Activated CD4-positive, alpha-beta T cell treated with anti-CD3 and anti-CD28 coated beads for 36 hours (primary cell): ENCODE measurements at places on chromosomes 13 and 19. TPM values are rescaled to one million over a fixed set of nuclear protein-coding genes. Genes with fewer than 3 reads are reported as not detected.

The UHRF1 gene
- 126 TPM for total RNA-seq

DNA sequence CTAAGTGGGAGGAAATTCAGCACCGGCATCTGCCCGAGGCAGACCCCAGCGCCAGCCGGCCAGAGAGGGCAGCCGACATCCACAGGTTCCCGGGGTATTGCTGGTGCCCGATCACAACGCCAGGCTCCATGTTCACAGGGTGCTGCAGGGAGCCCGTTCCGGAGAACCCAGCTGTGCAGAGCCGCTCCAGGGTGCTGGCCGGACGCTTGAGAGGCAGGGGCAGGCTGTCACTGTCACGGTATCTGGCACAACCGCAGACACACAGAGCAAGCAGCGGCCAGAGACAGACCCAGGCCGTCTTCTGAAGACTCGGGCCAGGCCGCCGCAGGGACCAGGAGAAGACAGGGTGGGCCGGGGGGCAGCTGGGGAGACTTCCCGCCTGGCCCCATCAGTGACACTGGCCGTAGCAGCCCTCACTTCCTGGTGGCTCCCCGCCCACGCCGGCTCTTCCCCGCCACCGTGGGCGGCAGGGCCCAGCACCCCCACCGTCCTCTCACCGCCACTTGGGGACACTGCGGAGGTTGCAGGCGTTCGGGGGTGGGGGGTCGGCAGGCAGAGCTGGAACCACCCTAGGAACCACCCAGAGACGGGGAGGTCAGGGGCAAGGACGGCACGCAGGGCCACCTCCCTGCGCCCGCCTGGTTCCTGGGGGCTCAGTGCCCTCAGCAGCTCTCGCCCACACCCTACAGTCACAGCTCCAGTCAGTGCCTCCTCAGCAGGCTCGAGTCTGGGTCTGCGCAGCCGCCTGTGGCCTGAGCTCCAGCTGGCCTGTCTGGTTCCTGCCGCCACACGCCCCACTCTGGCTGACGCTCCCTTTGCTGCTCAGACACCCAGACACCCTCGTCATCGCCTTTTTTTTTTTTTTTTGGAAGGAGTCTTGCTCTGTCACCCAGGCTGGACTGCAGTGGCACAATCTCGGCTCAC, 3.8 kb downstream of the RNF126 start:
- H3K36me3 ChIP-seq, result peaks cover 32% of the 10 kb centered on the region
- H3K4me1 ChIP-seq, result peaks cover 55% of the 10 kb centered on the region
- peak; percentile 48 for DNase-seq
- H3K27ac ChIP-seq, result peak overlapping the region; percentile 95
- no peaks in the 10 kb centered on the region for H3K27me3 ChIP-seq

DNA sequence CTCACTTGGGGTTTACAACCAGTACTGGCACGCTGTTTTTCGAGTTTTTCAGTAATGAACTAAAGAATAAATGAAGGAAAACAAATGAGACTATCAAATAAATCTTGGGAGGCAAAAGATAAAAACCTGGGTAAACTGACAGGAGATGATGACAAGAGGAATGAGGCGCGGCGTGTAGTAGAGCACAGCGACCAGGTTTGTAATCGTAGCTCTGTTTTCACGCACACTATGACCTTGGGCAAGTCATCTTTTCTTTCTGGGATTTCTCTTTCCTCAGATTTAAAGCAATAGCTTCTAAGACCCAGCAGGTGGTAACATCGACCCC, 419 bp downstream of the MRPS31 start:
- peak overlapping the region; percentile 97 for H3K27ac ChIP-seq
- peak overlapping the region; percentile 89 for H3K4me3 ChIP-seq
- no peak for DNase-seq
- peaks cover 9% of the 10 kb centered on the region for H3K36me3 ChIP-seq

The MBD3L3 gene
- not detected for total RNA-seq
